ENCODE measurements at places on chromosomes 4 and X. TPM values are rescaled to one million over a fixed set of nuclear protein-coding genes. Genes with fewer than 3 reads are reported as not detected.

DNA sequence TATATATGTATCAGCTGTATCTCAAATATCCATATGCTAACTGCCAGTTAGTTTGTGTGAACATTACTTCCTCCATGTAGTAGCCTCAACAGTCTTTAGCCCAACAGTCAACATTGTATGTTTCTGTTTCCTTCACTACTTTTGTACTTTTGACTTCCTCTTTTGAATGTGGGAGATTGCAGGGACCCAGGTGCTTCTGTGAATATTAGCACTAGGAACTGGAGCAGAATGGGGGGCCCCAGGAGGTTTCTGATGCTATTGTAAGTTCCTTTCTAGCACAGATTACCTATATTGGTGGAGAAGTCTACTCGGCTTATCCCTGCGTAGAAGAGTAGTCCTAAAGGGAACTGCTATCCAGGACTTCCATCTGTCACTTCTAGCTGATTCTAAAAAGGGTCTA lies 2.3 kb downstream of the PLAC8 start:
- H3K4me1 ChIP-seq = peaks cover 3% of the 10 kb centered on the region
- H3K4me3 ChIP-seq = no peak overlapping the region
- H3K27ac ChIP-seq = no peak overlapping the region
- no peak for DNase-seq
- no peaks in the 10 kb centered on the region for H3K36me3 ChIP-seq

DNA sequence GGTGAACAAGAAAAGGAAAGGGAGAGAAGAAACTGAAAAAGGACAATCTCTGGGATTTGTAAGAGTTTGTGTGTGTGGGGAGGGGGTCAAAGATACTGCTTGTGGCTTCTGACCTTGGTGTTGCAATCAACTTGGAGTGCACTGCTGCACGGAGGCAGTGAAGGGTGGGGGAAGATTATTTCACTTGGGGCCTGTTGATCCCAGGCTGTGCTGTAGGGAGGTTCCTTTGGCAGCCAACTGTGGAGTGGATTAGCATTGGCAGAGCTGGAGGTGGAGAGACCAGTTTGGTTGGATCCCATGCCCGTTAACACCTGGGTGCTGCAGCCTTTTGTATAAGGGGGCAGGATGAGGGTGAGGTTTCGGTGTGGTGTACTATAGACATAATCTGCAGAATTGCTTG lies 38.2 kb downstream of the AFF1 start:
- DNase-seq = no peak
- no peaks in the 10 kb centered on the region for H3K27me3 ChIP-seq
- no peaks in the 10 kb centered on the region for H3K36me3 ChIP-seq
- H3K27ac ChIP-seq = no peak overlapping the region
- peaks cover 29% of the 10 kb centered on the region for H3K4me1 ChIP-seq

GRCh38 chr4:77092975-77093374 lies 17.2 kb upstream of the CCNI start:
- H3K4me1 ChIP-seq = no peaks in the 10 kb centered on the region
- no peak overlapping the region for H3K27ac ChIP-seq
- no peaks in the 10 kb centered on the region for H3K27me3 ChIP-seq
- H3K36me3 ChIP-seq = no peaks in the 10 kb centered on the region

- peaks cover 37% of the 10 kb centered on the region for H3K27me3 ChIP-seq
- peak; percentile 40 for DNase-seq
- H3K4me3 ChIP-seq = peak within 1 kb of the TSS; percentile 54
- H3K36me3 ChIP-seq = no peaks in the 10 kb centered on the region
- no peak within 1 kb of the TSS for H3K27ac ChIP-seq
Measured at GRCh38 chr4:65670331-65671031, at the start of gene EPHA5. Gene EPHA5 (minus strand): TSS chr4:65670489. CDS start chr4:65669742, 747 bp downstream.

GRCh38 chr4:37383579-37384229 lies 139.2 kb downstream of the NWD2 start:
- H3K4me1 ChIP-seq = no peaks in the 10 kb centered on the region
- no peak for DNase-seq
- H3K27me3 ChIP-seq = no peaks in the 10 kb centered on the region

Gene XPNPEP2
- 0.44 TPM for total RNA-seq

Gene NR0B1
- not detected for total RNA-seq

DNA sequence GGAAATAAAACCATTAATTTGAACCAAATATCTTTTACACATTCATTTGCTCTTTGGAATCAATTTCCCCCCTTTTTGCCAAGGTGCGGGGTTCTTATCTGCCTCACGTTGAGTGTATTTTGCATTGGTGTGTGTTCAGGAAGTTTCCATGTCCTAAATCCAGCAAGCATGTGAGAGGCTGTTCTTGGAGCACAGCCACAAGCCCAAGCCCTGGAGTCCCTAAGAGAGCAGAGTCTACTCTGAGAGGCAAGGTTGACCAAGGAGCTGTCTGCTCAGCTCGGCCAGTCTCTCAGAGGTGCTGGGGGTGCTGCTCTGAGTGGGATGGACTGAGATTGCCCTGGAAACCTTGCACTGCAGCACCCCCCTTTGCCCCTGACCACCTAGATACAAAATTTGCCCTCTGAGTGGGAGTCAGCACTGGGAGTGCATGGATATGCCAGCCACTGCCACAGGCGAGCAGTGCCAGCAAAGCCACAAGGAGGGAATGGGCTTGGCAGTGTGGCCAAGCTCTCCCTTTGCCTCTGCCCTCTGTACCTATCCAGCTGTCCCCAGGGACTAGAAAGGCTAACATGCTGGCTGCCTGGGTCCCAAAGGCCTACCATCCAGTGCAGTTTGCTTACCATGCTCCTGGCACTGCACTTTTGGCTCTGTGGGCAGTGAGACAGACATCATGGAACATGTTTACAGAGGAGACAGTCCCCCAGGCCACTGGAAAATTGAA lies 20.5 kb upstream of the FAM193A start:
- no peaks in the 10 kb centered on the region for H3K27me3 ChIP-seq
- peaks cover 5% of the 10 kb centered on the region for H3K4me1 ChIP-seq
- no peak overlapping the region for H3K4me3 ChIP-seq
- H3K36me3 ChIP-seq = peaks cover 3% of the 10 kb centered on the region

All from psoas muscle (tissue), 8 donors.